ENCODE measurements at places on chromosomes 2 and 18.

GRCh38 chr2:224562831-224563230, 22.3 kb downstream of the CUL3 start:
- no peak overlapping the region for H3K4me3 ChIP-seq
- no peak for DNase-seq
- no peak overlapping the region for H3K27ac ChIP-seq
- peaks cover 43% of the 10 kb centered on the region for H3K36me3 ChIP-seq

GRCh38 chr2:110789706-110790105, 57.3 kb downstream of the ACOXL start:
- H3K4me3 ChIP-seq, result no peak overlapping the region
- H3K4me1 ChIP-seq, result peaks cover 10% of the 10 kb centered on the region
- H3K36me3 ChIP-seq, result no peaks in the 10 kb centered on the region
- peaks cover 79% of the 10 kb centered on the region for H3K27me3 ChIP-seq
- no peak for DNase-seq
- no peak overlapping the region for H3K27ac ChIP-seq

GRCh38 chr2:74979844-74980243, 21.4 kb downstream of the POLE4 start:
- H3K27ac ChIP-seq, result no peak overlapping the region
- no peaks in the 10 kb centered on the region for H3K4me1 ChIP-seq
- no peak overlapping the region for H3K4me3 ChIP-seq
- H3K27me3 ChIP-seq, result no peaks in the 10 kb centered on the region

GRCh38 chr2:10541081-10541480, 93.0 kb upstream of the ODC1 start:
- H3K4me3 ChIP-seq, result no peak overlapping the region
- DNase-seq, result no peak
- peaks cover 3% of the 10 kb centered on the region for H3K36me3 ChIP-seq
- peaks cover 38% of the 10 kb centered on the region for H3K27me3 ChIP-seq

DNA sequence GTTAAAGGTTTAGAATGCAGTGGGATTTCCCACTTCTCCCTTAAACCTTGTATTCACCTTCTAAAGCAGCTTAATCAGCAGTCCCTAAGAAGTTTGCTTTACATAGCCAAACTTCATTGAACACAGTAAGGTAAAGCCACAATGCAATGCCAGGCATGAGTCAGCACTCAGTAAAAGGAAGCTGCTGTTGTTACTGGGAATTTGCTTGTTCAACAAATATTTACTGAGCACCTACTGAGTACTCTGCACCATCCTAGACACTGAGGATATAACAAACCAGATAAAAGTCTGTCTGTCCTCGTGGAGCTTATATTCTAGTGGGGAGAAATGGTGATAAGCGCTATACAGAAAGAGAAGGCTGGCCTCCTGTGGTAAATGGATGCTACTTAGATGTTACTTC, 162.7 kb downstream of the PKP4 start:
- DNase-seq, result no peak
- no peaks in the 10 kb centered on the region for H3K27me3 ChIP-seq
- no peak overlapping the region for H3K4me3 ChIP-seq
- H3K36me3 ChIP-seq, result peaks cover 6% of the 10 kb centered on the region

GRCh38 chr18:69956057-69956456, 8.4 kb upstream of the CD226 start:
- H3K4me1 ChIP-seq, result peaks cover 39% of the 10 kb centered on the region
- no peak overlapping the region for H3K4me3 ChIP-seq
- DNase-seq, result no peak
- peaks cover 24% of the 10 kb centered on the region for H3K36me3 ChIP-seq
- no peak overlapping the region for H3K27ac ChIP-seq

DNA sequence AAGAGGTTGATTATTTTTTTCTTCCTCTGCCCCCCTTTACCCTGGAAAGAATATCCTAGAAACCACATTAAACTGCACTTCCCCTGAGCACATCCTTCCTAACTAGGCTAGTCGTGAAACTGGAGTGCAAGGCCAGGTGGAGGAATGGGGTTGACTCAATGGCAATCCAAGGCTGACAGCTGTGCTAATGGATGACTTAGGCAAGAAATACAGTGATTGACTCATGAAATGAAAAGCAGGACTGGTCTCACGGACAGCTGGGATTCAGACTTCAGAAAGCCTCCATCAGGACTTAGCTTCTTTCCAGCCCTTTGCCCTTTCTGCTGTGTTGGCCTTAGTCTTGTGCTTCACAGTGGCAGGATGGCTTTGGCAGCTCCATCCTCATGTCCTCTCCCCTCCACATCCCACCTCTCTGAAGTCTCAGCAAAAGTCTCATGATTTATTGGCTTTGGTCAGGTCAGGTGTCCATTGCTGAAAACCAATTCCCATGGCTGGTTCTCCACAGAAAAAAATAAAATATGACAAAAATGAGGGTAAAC, 33.8 kb downstream of the INSIG2 start:
- peaks cover 13% of the 10 kb centered on the region for H3K27me3 ChIP-seq
- H3K36me3 ChIP-seq, result no peaks in the 10 kb centered on the region
- H3K27ac ChIP-seq, result no peak overlapping the region
- H3K4me3 ChIP-seq, result no peak overlapping the region
- no peaks in the 10 kb centered on the region for H3K4me1 ChIP-seq

DNA sequence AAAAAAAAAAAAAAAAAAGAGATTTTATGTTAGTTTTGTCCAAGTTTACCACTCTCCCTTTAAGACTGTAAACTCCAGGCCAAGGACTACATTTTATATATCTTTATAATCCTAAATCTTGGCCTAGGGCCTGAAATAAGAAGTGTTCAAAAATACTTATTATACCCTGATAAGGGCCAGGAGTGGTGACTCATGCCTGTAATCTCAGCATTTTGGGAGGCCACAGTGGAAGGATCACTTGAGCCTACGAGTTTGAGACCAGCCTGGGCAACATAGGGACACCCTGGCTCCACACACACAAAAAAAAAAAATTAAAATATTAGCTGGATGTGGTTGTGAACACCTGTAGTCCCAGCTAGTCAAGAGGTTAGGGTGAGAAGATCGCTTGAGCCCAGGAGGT, 12.7 kb downstream of the TRIP12 start:
- peaks cover 17% of the 10 kb centered on the region for H3K36me3 ChIP-seq
- no peak for DNase-seq
- H3K27ac ChIP-seq, result no peak overlapping the region

- no peak overlapping the region for H3K4me3 ChIP-seq
- no peak for DNase-seq
- H3K36me3 ChIP-seq, result peaks cover 33% of the 10 kb centered on the region
- H3K27me3 ChIP-seq, result no peaks in the 10 kb centered on the region
- peaks cover 23% of the 10 kb centered on the region for H3K4me1 ChIP-seq
Observed at GRCh38 chr2:127735537-127736399, 34.5 kb downstream of the SFT2D3 start.

- H3K36me3 ChIP-seq, result no peaks in the 10 kb centered on the region
- H3K4me3 ChIP-seq, result no peak overlapping the region
- no peak for DNase-seq
- no peaks in the 10 kb centered on the region for H3K27me3 ChIP-seq
- no peak overlapping the region for H3K27ac ChIP-seq
Observed at GRCh38 chr2:2573205-2573604, 242.1 kb upstream of the MYT1L start.

DNA sequence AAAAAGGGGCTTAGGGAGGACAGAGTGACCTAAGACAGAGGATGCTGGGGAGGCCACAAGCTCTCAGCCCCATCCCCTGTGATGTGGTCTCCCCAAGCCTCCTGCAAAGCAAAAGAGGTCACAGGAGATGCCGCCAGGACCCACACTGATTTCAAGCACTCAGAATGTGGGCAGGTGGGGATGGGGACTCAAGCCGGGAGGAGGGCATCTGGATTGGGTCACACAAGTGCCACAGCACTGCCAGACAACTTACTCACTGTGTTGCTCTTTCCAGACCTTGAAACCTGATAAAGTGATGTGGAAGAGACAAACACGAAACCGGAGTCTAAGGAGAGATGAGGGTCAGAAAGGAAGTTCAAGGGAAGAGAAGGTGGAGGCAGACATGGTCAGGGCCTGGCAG, 95.7 kb downstream of the TTC32 start:
- H3K27me3 ChIP-seq, result peaks cover 3% of the 10 kb centered on the region
- H3K4me3 ChIP-seq, result no peak overlapping the region
- no peak overlapping the region for H3K27ac ChIP-seq
- no peaks in the 10 kb centered on the region for H3K4me1 ChIP-seq

DNA sequence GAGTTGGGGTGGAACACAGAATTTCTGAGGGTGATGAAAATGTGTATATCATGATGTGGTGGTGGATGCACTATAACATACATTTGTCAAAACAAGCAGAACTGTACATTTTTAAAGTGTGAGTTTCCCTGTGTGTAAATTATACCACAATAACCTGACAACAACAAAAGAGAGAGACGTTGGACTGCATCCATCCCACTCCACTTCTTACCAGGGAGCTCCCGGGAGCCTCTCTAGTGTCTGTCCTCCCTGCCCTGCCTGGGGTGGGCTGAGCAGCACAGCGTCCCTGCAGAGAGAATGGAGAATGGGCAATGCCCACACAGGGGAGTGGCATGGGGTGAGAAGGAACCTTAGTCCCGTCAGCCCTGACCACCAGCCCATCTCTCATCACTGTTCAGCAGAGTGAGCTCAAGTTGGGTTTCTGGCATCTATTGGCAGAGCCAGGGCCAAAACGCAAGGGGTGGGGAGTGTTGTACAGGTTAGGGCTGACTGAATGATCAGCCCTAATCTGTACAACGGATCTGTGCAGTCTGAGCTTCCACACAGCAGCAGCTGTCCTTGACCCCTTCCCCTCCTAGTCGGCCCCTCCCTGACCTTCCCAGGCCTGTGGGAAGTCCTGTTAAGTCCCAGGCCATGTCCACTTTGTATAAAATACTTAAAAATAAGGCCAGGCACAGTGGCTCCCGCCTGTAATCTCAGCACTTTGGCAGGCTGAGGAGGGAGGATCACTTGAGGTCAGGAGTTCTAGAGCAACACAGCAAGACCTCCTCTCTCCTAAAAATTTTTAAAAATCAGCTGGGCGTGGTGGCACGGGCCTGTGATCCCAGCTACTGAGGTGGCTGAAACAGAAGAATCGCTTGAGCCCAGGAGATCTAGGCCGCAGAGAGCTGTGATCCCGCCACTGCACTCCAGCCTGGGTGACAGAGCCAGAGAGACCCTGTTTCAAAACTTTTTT, 3.3 kb upstream of the PROC start:
- no peak overlapping the region for H3K4me3 ChIP-seq
- H3K36me3 ChIP-seq, result peaks cover 6% of the 10 kb centered on the region
- peaks cover 10% of the 10 kb centered on the region for H3K27me3 ChIP-seq
- DNase-seq, result no peak

DNA sequence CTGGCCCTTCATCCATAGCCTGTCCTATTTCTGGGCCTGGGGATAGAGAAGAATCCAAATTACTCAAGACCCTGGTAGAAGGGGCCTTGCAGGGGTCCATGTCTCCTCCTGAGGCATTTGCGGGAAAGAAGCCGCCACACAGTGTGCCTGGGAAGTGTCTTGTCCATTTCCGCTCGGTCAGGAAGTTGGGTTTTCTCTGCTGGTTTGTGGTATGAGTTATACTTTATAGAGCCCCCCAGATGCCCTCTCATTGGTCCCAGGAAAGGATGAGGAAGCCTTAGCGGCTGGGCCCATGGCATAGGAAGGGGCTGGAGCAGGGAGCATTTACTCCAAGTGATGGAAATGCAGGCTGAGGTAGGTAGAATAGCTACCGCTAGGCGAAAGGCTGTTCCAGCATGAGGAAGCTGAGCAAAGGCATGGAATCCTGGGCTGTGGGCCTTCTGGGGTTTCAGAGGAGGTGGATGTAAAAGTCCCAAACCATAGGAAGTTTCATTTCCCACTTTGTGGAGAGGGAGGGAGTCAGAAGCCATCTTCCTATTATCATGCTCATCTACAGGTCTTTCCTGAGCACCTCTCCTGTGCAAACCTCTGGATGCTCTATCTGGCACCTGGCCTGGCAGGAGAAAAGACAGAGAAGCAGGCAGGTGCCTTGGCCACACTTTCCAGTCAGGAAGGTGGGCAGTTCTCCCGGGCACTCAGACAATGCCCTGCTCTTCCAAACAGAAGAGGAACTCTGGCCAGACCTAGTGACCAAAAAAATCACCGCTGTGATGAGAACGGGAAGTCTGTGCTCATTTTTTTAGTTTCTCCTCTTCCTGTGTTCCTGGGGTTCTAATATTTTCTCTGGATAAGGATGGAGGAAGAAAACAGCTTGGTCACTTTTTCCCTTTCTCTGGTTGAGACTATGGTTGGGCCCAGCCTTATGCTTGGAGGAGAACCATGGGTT, 2.6 kb upstream of the CD207 start:
- no peak for DNase-seq
- no peak overlapping the region for H3K27ac ChIP-seq
- no peaks in the 10 kb centered on the region for H3K36me3 ChIP-seq
- H3K4me3 ChIP-seq, result no peak overlapping the region

DNA sequence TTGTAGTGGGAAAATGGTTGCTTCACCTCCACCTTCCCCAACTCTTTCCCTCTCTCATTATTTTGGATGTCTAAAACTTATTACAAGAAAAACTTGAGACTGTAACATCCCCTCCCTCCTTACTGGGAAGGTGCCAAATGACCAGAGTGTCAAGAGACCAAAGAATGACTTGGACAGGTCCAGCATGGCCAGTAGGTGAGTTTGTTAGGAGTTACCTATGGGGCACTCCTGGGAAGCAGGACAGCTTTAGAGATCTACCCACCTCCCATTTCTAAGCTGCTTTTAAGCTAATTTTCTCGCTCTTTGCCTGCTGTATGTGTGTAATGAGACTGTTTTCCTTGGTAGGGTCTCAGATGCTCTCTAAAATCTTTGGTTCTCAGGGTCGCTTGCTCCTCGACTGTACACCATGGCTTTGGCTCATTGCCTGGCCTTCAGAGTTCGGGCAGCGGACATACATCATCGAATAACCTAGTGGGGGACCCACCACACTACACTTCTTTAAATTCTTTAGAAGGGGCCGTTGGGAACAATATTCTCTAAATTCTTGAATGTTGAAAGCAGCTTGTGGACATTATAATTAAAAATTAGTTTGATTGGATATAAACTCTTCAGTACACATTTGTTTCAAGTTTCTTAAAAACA, 45.2 kb downstream of the SLC30A6 start:
- no peak for DNase-seq
- no peak overlapping the region for H3K4me3 ChIP-seq
- peaks cover 3% of the 10 kb centered on the region for H3K36me3 ChIP-seq
- H3K4me1 ChIP-seq, result no peaks in the 10 kb centered on the region

DNA sequence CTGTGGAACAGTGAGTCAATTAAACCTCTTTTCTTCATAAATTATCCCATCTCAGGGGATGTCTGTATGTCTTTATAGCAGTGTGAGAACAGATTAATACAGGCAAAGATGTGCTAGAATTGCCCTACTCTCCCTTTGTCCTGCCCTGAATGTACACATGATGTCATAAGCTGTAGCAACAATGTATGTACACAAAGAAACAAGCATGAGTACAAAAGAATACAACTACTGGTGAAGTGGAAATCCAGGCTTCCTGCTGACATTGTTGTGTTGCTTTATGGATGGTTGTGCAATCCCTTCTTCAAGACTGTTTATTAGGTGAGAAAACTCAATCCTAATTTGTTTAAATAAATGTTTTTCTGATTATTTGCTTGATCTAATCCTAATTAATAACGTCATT, 446.6 kb downstream of the DSC3 start:
- no peak for DNase-seq
- no peaks in the 10 kb centered on the region for H3K4me1 ChIP-seq
- no peak overlapping the region for H3K4me3 ChIP-seq
- H3K36me3 ChIP-seq, result no peaks in the 10 kb centered on the region
- H3K27me3 ChIP-seq, result no peaks in the 10 kb centered on the region

- H3K27ac ChIP-seq, result no peak overlapping the region
- no peaks in the 10 kb centered on the region for H3K36me3 ChIP-seq
- H3K4me1 ChIP-seq, result no peaks in the 10 kb centered on the region
- H3K4me3 ChIP-seq, result no peak overlapping the region
Observed at GRCh38 chr2:138490673-138491494, 10.7 kb upstream of the SPOPL start.

All from activated CD8-positive, alpha-beta memory T cell treated with anti-CD3 and anti-CD28 coated beads, Interleukin-2, amount 10 ng/mL, durations not matched to agents 7 days and 5 days (primary cell).